Fibroblast of lung (primary cell): ENCODE measurements at places on chromosomes 6 and 20.
A peak's percentile ranks its signal among the peaks of the same experiment; 100 is the strongest.

GRCh38 chr6:4645713-4646360 lies 130.4 kb upstream of the CDYL start:
- no peak for DNase-seq

DNA sequence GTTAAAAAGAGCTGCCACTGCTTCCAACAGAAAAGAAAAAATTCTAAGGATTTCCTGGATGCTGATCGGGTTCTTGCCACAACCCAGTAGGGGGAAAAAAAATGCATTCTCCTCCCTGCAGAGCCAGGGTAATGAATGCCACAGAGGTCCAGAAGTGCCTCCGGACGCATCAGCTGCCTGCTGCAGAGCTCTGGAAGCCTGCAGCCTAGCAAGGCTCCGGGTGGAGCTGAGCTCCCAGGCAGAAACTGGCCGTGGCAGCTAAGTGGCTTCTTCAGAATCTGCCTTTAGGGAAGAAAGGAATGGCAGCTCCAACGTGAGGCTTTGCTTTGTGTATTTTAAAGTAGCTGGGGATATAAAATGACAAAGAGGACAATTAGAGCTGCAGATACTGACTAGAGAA lies 155.0 kb downstream of the CFAP61 start:
- no peak for DNase-seq

DNA sequence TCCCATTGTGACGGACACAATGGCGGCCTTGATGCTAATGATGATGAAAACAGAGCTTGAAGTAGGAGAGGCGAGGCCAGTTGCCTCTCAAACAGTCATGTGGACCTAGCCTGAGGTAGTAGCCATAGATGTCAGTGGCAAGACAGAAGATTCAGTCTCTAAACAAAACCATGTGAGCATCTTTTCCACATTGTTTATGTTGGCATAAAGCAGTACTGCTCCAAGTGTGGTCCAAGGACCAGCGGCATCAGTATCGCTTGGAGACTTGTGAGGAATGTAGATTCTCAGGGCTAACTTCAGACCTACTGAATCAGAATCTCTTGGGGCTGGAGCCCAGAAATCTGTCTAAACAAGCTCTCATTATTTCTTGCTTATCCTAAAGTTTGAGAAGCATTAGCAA lies 312.8 kb upstream of the JAG1 start:
- peak; percentile 66 for DNase-seq

DNA sequence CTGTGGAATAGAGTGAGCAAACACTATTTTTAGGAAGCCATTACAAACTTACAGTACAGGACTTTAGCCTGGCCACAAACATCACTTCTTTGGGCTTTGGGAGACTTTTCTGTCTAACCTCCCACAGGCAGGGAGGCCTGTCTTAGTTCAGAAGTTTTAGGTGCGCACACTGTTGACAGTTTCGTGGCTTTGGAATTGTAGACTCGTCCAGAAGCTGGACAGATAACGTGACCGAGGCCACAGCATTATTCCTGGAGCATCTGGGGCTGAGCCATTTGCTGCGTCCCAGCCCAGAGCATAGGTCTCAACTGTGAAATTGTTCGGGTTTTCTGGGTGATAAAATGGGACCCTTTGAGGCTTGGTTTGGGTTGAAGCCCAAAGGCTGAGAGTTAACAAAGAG lies 53.8 kb downstream of the NDUFAF5 start:
- DNase-seq: no peak
